ENCODE measurements at places on chromosomes 7 and 10. TPM values are rescaled to one million over a fixed set of nuclear protein-coding genes. Genes with fewer than 3 reads are reported as not detected.

GRCh38 chr7:95933618-95934017 lies 161.3 kb downstream of the DYNC1I1 start:
- no peak for DNase-seq

DNA sequence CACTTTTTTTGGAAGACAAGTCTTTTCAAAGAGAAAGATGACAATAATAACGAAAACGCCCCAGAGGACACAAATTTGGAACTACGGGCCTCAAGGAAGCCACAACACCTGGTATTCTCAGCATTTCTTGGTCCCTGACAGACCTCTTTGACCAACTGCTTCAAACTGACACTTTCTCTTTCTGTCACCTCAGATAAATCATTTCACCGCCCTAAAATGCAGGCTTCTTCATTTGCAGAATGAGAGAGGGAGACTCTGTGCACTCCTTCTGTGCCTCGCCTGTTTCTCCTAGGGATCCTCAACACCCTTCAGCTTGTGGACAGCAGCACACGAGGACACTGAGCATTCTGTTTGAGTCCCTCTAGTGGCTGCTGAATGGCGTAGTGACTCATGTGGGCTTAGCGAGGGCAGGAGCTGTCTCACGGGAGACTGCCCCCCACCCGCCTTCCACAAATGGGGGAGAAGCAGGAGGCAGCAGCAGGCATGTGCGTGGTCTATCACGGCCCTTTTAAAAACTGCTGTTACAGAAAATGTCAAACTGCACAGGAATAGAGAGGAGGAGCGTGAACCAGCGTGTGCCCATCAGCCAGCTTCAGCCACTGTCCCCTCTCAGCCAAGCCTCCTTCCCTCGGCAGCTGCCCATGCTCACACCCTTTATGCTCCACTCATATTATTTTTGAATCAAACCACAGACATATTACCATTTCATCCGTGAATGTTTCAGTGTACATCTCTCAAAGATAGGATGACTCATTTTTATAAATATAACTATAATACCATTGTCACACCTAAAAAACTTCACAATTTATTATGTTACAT lies 41.4 kb downstream of the GSDME start:
- DNase-seq: no peak

GRCh38 chr10:31118556-31118955 lies 86.9 kb upstream of the ZNF438 start:
- DNase-seq: no peak

Gene IL6
- not detected for total RNA-seq

- DNase-seq: no peak
These were observed 32.3 kb upstream of the PRKCQ start for GRCh38 chr10:6612371-6612770.

DNA sequence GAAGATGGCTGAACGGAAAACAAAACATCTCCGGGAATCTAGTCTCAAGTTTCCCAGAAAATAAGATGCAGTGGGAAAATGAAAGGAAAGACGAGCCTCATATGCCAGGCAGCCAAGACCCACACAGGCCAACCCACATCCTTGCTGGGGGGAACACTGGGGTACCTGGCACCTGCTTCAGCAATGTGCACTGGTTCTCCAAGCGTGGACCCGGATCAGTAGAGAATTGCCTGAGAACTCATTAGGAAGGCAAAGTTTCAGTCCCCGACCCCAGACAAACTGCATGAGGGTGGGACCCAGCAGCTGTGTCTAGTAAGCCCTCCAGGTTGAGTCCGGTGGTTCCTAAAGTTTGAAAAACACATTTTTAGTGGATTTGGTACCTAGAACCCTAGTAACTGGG lies 18.4 kb downstream of the FAM53B start:
- DNase-seq: no peak

DNA sequence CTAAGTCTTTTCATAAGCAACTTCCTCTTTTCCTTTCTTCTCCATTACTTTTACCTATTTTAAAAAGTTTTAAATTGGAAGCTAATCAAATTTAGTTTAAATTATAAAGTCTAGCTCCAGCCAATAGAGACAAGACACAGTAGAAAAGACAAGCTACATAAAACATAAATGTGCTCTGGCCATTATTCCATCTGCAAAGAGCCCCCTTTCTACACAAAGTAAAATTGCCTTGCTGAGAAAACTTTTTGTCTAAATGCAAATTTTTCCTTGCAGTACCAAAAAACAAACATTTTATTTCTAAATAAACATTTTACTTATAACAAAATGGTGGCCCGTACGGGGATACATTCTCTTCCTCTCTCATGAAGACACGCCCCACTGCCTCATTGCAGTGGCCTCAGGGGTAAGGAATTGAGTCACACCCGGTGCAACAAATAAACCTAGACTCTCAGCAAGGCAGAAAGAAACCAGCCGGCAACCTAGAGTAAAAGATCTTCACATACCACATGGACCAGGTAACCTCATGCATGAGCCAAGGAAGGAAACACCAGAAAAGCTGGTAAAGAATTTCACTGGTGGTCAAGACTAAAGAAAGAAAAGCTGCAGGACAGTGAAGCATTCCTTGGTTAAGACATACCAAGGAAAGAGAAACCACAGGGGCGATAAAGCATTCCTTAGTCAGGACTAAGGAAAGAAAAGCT lies 71.6 kb upstream of the ZNF746 start:
- no peak for DNase-seq

- DNase-seq: no peak
These were observed 50.8 kb upstream of the RNF32 start for GRCh38 chr7:156589808-156590207.

Gene AKR1C2
- total RNA-seq: 3.8 TPM

Gene HYAL4
- total RNA-seq: not detected

All from glutamatergic neuron (in vitro differentiated cells).